ENCODE measurements at places on chromosomes 3 and 15.

- DNase-seq, result no peak
Measured at GRCh38 chr15:90225504-90226234, 8.1 kb downstream of the CIB1 start.

- DNase-seq, result peak; percentile 92
Measured at GRCh38 chr15:94259121-94259751, 27.9 kb downstream of the MCTP2 start.

DNA sequence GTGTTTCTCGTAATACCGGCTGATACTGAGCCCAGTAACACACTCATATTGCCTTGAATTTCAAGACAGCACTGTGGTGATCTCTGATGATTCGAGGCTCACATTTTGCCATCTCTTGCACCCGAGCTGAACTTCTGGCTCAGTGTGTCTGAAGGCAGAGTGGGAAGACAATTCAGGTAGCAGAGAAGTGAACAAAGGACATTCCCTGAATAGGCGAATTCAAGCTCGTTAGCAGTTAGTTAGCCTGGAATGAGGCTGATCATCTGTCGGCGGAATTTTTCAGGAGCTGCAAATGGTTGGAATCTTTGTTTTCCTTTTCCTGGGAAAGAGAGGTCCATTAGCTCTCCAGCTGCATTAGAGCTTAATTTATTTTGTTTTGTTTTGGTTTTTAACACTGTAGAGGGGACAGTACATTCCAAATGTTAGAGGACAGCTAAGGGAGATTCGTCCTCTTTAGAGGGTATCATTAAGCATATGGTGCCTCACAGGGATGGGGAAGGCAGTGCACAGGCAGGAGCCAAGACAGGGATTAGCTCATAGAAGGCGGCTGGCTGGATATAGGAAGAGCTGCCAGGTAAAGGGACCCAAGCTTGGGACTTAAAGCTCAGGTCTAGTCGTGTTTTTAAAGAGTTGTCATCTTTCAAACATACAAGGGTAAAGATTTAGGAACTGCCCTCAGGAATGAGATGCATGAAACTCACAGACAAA is 119.7 kb upstream of the DLG1 start:
- no peak for DNase-seq

- DNase-seq, result no peak
Measured at GRCh38 chr3:157271283-157271882, 111.4 kb upstream of the CCNL1 start.

- DNase-seq, result no peak
Measured at GRCh38 chr15:55820043-55820442, 77.1 kb upstream of the PRTG start.

GRCh38 chr15:92898988-92899582 is 1.0 kb upstream of the CHD2 start:
- DNase-seq, result no peak

DNA sequence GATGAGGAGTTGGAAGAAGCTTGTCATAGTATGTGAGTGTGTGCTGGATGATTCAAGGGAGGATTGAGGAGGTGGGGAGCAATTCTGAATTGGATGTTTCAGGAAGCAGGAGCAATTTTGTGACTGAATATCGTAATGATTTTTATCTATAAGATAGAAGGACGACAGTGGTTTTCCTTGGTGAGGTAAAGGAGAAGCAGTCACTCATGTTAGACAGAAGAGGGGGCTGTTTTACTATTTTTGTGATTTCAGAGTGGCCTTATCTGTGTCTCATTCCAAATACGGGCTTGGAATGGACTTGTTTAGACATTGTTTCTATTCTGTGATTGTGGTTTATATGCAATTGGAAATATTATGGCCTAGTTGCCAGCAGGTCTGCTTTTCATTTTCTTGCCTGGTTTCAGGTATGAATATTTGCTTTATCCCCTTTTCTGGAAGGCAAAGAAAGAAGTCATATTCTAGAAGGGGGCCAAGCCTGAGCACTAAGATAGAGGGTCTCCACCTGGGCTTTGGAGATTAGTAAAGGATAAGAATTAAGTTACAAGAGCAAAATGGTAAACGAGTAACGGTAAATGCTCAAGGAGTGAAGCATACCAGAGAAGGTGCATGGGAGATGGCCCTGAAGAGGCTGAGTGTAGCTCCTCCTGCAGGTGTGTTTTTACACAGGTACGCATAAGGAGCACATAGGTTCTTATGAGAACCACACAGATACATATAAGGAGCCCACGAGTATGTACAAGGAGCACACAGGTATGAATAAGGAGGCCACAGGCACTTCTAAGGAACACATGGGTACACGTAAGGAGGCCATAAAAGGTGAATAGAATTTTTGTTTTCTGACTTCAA is 124.6 kb upstream of the KCNAB1 start:
- DNase-seq, result peak; percentile 60

DNA sequence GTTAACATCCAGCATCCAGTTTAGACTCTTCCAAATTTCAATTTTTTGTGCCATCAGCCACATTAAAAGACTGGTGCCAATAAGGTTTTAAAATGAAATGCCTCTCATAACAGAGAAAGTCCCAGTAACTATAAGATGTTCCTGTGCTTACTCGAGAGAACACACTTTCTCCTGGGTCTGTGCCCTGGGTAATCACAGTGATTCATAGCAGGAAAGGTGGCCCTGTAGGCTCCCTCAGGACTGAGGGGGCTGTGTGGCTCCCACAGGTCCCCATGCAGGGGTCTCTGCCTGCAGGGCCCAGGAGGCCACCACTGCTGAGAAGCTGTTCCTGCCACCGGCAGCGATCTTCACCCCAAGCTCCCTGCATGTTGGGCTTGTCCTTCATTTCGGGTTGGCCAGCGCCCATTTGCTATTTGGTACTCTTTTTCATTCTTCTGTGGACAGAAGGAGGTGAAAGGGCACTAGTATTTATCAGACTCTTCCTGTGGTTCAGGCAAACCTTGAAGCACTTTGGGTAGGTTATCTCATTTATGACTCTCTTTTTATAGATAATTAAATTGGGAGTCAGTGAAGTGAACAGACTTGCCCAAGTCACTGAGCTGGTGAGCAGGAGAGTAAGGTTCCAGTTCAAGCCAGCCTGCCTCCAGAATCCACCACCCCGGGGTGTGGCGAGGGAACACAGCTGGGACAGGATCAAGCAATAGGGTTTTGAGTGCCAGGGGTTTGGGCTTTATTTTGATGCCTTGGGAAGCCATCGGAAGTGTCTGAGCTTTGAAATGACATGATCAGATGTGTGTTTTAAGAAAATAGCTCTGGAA is 44.2 kb upstream of the PLXNA1 start:
- no peak for DNase-seq

- no peak for DNase-seq
Measured at GRCh38 chr3:162367429-162368260, 871.0 kb downstream of the OTOL1 start.

DNA sequence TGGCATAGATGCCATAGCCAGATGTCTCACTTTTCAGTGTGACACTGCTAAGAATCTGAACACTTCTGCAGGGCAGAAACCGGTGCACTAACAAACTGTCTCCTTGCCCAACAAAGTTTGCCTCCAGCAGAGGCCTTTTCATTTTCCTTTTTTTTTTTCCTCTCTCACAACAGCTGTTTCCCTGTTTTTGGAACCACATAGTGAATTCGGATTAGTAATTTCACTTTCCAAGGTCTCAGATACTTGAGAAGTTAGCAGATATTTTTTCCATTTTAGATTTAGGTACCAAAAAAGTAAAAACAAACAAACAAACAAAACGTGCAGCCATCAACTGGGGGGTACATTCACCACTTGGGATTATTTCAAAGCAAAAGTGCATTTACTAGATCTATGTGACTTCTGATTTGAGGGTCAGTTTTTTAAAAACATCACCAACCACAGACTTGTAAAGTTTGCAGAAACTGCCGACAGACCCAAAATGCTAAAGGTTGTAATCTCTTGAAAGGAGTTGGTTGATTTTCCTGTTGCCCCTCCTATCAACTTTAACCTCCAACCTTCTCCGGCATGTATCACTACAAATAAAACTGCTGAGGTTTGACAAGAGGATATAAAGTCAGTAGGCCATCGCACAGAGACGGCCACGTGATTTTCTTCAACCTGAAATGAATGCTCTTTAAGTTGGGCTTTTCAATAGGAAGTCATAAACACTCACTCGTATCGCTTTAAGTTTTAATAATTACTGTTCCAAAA is 169.1 kb downstream of the CDIN1 start:
- DNase-seq, result no peak

DNA sequence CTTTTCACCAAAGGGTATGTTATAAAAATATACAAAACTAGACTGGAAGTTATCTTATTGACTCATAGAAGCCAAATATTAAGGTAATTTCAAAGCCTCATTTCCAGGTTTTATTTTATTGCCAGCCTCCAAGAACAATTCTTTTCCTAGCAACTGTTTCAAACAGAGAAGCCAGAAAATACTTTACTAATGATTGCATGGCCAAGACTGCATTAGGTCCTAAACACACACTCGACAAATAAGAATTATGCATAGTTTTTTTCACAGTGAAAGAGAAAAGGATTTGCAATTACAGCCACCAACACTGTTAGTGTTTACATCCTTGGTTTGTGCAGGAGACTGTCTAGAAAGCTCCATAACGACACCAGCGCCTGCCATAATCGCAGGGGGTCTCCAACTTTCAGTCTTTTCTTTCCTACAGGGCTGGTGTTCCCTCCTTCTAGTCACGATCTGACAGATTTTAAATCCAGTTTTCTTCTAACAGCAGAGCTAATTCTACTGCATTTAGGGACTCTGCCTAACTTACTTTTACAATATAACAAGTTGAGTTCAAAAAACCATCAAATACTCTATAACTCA is 58.1 kb downstream of the CLASP2 start:
- DNase-seq, result no peak

DNA sequence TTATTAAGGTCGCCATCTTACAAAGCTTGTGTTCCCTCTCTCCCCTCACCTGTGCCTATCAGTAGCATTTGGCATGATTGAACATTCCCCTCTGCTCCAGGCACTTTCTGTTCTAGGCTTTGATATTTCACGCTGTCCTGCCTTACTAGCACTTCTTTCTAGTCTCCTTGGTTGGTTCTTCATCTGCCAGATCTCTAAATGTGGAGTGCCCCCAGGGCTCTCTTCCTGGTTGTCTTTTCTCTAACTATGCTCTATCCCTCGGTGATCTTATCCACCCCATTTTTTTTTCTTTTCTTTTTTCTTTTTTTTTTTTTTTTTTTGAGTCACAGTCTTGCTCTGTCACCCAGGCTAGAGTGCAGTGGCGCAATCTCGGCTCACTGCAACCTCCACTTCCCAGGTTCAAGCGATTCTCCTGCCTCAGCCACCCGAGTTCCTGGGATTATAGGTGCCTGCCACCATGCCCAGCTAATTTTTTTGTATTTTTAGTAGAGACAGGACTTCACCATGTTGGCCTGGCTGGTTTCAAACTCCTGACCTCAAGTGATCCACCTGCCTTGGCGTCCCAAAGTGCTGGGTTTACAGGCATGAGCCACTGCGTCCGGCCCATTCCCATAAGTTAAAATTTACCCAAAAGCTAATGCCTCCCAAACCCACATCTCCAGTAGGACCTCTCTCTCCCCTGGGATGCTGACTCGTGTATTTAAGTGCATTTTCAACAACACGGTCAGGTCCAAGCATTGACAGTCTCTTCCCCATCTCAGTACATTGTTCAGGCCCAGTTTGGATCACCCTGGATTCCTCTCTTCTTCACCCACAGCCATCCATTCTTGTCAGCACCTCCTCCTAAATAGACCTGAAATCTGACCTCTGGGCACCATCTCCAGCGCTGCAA is 5.2 kb downstream of the NUSAP1 start:
- DNase-seq, result no peak

DNA sequence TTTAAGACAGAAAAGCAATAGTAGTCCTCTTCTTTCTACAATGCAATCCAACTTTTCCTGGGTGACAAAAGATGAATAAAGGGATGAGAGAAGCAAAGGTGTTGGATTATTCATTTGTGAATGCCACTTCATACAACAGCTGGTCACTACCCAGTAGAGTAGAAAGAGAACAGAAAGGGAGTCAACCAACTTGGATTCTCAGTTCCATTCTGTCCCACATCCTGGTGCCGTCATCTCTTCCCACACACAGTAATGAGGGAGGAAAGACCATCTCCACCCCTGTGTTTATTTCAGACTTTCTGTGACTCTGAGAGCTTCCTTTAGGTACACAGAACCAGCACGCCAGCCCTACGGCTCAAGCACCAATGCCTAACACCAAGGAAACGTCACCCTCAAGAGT is 71.0 kb downstream of the FOXP1 start:
- DNase-seq, result no peak

DNA sequence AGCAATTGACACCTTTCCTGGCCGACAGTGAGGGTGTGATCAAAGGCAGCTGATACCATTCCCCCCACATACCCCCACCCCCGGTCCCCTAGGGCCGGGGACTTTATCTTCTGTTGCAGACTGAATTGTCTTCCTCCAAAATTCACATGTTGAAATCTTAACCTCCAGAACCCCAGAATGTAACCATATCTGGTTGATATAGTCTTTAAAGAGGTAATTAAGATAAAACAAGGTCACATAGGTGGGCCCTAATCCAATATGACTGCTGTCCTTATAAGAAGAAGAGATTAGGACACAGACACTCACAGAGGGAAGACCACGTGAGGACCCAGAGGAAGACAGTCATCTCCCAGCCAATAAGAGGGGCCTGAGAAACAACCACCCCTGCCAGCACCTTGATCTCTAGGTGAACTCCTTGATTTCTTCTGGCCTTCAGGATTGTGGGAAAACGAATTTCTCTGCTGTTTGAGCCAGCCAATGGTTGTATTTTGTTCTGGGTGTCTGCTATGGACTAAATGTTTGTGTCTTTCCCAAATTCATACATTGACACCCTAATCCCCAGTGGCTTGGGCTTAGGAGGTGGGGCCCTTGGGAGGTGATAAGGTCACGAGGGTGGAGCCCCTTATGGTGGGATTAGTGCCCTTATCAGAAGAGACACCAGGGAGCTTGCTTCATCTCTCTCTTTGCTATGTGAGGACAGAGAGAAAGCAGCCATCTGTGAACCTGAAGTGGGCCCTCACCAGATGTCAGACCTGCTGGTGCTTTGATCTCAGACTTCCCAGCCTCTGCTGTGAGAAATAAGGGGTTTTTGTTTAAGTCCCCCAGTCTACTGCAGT is 144.0 kb downstream of the CHSY1 start:
- no peak for DNase-seq

DNA sequence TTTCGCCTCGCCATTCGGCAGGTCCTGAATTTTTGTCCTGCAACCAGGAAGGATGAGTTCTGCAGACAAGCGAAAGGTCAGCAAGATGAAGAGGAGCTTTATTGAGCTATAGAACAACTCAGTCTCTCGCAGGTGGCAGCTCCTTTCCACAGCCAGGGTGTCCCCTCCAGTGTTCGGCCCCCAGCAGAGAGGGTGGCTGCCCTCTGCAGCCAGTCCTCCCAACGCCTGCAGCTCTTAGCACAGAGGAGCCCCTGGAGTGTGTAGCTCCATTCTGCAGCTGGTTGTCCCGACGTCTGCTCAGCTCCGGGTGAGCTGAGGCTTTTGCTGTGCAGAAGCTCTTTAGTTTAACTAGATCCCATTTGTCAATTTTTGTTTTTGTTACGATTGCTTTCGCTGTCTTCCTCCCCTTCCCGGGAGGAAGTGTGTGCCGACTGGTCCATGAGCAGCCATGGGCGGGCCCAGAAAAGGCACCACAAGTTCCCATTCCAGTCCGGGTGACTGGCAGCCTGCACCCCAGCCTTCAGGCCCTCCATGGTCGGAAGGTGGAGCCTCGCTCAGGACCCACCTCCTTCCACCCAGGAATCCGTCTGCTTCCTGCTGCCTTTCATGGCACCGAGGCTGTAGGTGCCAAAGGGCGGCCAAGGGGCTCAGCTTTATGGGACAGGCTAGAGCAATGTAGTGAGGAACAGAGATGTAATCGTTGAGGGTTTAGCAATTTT is 497.8 kb upstream of the CNTN4 start:
- DNase-seq, result no peak

All from AML-193 (cell line).